Activated CD4-positive, CD25-positive, alpha-beta regulatory T cell treated with anti-CD3 and anti-CD28 coated beads, Interleukin-2, amount 50 U/mL, for 72 hours (primary cell): ENCODE measurements at places on chromosomes 2 and 18.

- DNase-seq = no peak
Observed at GRCh38 chr2:113182471-113183260, 8.9 kb downstream of the PSD4 start.

GRCh38 chr2:159226059-159226461 is 60.4 kb downstream of the WDSUB1 start:
- no peak for DNase-seq

DNA sequence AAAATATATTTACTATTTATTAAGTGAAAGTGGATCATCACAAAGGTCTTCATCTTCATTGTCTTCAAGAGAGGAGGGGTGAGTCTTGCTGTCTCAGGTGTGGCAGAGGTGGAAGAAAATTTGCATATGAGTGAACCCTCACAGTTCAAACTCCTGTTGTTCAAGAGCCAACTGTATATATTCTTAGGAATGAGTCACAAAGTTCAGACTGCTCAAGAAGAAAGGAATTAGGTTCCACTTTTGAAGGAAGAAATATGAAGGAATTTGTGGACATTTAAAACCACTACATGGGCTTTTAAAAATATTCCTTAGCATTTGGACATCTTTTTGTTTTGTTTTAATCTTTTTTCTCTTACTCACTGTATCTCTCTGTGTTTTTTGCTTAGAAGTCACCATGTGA is 212.6 kb downstream of the INSIG2 start:
- DNase-seq = no peak

DNA sequence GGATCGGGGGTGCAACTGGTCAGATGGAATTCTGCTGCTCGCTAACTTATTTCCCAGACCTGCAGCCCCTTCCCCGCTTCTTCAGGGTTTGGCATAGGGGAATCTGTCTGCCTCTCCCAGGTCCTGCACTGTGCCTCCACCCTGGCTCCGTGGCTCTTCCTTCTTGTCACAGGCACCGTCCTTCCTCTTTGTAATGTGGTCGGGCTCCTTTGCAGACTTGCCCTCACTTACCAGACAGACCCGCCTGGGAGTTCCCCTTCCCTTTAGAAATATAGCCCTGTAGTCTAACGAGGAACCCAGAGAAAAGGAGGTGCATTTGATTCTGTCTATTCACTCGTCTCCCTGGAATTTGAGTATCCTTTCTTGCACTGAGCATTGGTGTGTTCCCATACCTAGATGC is 63.9 kb upstream of the PAX8 start:
- DNase-seq = no peak

DNA sequence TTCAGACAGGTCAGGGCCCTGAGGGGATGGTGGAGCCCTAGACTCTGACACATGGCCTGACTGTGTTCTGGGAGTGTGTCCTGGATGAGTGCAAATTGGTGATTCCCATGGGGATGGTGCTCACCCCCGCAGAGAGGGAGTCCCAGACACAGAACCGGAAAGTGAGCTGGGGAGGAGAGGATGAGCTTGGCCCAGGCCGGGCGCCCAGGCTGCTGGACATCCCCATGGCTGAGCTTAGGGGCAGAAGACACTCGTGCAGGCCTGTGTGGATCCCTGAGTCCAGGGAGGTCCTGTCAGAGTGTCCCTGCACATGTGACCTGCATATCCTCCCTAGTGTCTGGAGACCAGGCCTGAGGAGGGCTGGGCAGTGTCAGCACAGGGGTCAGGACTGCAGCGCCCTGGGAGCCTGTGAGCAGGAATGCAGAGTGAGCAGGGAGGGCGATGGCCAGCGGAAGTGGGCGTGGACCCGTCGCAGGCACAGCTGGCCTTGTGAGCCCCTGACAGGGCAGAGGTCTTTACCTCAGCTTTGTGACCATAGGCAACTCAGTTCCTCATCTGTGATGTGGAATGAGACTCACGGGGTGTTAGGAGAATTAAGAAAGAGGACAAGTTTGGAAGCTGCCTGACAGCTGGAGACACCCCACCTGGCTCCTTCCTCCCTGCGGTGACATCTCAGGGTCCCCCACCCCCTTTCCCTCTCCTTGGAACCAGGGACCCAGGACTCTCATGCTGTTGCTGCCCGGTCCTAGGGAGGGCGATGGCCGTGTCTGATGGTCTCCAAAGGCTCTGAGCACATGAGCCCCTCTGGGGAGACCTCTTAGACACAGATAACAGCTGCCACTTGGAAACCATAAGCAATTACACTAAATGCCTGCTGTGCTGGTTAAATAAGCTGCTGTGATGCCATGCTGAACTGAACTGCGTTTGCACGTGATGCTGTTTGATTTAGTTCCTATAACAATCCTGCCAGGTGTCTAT is 62.6 kb upstream of the HS6ST1 start:
- DNase-seq = no peak
